ENCODE measurements at places on chromosomes 13 and 19.

DNA sequence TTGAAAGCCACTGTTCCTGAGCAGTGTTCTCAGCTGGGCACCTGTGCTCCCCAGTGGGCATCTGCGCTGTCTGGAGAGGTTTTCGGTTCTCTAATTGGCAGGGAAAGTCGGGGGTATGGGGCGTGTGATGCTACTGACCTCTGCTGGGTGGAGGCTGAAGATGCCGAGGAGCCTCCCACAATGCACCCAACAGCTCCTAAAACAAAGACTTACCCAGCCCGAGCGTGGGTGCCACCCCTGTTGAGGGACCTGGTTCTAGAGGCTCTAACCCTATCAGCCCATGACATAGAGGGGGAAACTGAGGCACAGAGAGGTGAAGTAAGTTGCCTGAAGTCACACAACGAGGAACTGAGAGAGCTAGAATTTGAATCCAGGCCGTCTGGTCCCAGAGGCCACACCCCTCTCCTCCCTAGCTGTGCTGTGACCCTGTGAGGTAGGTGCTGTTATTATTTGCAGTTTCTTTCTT, 2.3 kb downstream of the SPACA4 start:
- peak; percentile 77 for DNase-seq

DNA sequence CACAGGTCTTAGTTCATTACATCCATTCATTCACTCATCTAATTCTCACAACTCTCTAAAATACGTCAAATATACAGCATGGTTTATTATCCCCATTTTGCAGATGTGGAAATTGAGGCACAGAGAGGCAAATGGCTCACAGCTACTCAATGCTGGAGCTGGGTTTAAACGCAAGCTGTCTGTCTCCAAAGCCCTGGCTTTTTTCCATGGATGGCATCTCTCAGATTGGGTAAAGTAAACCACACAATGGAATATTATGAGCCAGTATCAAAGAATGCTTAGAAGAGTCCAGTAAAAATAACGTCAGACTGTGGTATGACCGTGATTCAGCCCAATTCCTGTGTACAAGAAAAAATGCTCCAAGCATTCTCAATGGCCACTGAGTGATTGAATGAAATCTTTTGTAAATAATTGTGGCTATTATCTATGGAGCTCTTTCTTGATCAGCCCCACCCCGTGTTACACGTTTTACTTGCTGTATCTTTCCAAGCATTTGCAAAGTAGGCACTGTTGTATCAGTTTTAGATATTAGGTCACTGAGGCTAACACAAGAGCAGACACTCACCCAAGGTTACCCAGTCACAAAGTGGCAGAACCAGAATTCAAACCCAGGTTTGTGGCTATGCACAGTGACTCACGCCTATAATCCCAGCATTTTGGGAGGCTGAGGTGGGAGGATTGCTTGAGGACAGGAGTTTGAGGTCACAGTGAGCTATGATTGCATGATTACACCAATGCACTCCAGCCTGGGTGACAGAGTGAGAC, 5.5 kb upstream of the ACP7 start:
- DNase-seq = no peak

DNA sequence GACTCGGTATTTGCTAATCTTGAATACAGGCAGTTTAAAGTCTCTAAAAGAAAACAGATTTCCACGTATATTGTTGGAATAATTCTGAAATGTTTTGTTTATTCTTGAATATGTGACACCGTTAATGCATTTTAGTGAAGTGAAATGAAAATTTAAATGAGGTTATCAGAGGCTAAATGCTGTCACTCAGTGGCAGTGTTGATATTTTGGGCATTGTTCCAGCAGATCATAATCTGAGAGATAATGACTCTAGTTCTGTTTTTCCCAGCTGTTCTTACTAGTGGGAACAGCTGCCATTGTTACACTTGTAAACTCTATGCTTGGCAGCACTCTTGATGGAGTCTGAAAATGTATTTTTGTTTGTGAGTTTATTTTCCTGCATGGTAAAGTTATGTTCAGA, 365.6 kb upstream of the SLC10A2 start:
- DNase-seq = no peak

DNA sequence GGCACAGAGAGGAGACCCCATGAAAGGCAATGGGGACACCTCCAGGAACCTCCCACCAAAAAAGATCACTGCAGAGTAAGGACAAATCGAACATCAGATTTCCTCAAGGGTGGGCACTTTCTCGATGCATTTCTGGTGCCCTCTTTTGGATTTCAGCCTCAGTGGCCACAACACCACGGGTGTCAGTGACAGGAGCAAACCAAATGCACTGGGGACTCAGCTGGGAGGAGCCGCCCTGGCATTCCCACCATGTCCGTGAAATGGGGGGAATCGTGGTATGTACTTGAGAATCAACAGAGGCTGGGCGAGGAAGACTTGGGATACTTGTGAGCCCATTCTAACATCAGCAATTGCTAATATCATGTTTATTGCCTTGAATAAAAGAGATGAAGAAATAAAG, 16.3 kb downstream of the FAM187B start:
- DNase-seq = no peak

- DNase-seq = no peak
These were observed 97.1 kb downstream of the MBNL2 start for GRCh38 chr13:97319113-97319720.

DNA sequence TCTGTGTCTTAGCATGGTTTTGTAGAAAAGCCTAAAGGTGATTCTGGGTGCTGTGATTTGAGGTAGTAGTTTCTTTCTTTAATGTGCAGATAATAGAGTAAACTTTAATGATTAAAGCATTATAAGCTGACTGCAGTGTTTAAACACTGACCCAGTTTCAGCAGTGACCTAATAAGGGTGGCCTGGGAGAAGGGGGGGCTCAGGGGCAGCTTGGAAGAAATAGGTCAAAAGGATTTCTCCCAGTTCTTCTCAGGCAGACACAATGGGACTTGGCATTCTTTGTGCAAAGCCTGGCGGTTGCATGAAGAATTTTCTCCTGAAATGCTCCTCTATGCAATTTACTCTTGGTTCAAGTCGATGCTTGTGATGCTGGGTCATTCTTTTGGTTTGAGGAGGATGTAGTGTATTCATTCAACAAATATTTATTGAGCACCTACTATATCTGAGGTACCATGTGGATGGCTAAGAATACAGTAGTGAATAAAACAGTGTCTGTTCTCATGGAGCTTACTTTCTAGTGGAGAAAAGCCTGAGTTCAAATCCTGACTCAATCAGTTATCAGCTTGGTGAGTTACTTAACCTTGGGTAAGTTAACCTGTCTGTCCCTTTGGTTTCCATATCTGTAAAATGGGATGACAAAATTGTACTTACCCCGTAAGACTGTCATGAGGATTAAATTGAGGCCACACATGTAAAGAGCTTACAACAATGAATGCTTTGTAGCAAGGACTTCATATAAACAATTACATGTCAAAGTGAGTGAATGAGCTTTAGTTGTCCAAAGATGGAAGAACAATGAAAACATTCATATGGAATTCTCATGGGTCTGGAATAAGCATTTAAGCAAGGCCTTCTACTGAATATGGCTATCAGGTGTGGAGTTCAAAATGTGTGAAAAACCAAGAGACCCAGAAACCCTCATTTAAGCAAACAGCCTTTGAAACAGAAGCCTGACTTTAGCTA, 210.2 kb downstream of the KCNRG start:
- DNase-seq = no peak

DNA sequence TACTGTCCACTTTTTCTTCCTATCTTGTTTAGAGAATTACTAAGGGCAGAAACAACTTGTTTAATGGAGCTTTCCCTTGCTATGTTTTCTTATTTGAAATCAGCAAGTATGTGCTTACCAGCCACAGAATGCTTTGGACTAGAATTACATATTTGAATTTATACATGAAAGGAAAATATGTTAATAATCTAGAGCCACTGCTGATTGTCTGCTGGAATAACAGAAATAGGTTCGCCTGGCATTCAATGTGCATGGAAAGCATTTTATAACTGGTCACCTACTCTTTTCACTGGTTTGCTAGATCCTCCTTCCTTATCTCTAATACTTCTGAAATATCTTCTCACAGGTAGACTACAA, 8.0 kb downstream of the EFNB2 start:
- no peak for DNase-seq

DNA sequence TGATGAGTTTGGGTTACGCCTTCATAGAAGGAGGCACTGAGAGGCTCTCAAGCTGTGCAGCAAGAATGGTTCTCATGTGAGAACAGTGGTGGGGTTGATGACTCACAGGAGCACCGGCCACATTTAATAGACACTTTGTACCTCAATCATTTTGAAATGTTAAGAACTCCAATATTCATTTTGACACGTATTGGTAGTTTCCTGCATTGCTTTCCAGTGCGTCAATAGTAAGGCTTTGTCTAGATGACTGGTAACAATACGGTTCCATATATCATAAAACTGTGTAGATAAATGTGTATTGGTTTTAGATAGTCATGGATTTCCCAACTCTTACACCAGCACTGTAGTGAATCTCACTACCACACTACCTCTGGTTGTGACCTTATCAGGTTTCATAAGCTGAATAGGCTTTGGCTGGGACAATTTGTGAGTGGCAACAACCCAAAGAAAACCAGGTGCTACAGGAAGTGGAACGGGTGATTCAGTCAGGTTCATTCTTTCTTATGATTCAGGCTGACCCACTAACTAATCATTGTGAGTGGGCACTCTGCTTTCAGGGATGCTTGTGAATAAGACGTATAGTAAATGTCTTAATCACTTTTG, 362.6 kb downstream of the KLF5 start:
- DNase-seq = no peak

- DNase-seq = no peak
These were observed 135.2 kb downstream of the RBM26 start for GRCh38 chr13:79270859-79271258.

GRCh38 chr19:7850000-7850813, 20.2 kb downstream of the EVI5L start:
- DNase-seq = no peak

GRCh38 chr13:100388923-100389322, 199.7 kb downstream of the GGACT start:
- no peak for DNase-seq

GRCh38 chr13:32299893-32300292, 15.3 kb downstream of the ZAR1L start:
- DNase-seq = no peak

DNA sequence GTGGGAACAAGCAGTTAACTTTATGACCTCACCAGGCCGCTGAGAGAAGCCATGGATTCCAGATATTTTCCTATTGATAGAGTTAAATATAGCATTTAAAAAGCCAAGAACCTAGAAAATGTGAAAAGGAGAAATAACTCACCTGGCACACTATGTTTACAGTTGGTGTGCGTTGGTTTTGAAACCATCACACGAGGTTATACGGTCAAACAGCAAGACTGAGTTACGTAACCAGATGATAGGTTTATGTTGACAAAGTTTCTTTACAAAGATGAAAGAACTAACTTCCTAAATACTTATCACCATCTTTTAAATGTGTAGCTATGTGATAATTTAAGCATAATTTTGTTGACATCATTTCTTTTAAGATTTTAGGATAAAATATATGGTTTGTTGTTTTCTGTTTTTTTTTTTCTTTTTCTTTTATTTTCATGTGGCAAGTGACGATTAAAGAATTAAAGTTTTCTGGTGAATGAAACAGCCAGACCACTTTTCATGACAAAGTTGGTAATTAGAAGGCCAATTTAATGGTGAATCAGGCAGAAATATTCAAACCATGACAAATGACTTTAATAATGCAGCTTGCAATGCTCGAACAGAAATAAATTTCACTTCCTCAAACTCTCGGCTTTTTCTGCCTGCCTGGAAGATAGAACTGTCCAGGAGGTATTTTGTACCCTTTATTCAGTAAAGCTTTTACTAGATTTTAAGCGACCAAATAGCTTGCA, 339.1 kb upstream of the OBI1 start:
- no peak for DNase-seq

DNA sequence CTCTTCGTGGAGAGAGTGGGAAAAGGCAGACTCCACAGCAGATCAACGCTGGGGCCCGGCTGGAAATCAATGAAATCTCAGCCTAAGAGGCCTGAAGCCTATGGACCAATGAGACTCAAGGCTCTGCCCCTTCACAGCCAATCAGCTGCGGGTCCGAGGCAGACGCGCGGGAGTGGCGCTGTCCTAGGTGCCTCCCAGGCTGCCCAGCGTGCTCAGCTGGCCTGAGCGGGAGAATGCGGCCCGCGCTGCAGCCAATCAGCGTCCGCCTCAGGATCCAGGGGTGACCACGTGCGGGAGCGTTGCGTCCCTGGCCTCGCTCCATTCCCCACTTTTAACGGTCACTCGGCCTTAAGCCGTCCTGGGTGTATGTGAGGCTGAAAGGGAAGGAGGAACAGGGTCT, at the start of gene ZBTB32:
ZBTB32 (plus strand) TSS at position 341 of the 400 bp plus-strand sequence. CDS start 10,069 bp downstream, outside the sequence.
- peak; percentile 34 for DNase-seq

DNA sequence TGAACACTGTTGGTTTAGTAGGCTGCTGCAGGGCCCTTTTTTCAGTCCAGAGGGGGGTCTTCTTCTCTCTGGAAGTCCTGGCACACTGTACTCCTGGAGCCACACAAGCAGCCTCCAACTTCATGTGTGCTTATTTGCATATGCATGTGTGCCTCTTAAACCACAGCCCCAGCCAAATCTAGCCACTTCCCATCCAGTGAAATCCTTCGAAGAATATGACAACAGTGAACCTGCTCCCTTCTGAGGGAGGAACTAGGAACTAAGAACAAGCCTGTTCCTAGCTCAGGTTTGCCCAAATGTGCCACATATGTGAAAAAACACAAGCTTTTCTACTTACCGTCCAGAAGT, 348.5 kb downstream of the FOXO1 start:
- peak; percentile 4 for DNase-seq

DNA sequence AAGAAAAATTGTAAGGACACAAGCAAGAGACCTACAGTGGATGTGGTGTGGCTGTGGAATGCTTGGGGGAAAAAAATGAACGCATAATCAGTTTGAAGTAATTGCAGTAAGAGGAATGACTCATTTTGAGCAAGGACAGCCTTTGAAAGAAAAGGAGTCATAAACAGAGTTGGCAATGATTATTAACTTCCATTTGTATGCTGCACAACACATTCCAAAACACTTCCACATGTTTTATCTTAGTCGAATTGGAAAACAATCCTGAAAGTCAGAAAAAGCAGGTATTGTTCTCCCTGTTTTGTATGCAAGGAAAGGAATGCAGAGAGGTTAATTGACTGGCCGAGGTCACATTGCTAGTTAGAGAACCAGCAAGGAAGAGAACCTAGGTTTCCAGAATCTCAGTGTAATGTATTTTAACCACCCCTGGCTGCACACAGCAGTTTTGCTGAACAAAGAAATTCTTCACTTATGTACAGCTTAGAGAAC, 630.0 kb upstream of the MIR17HG start:
- DNase-seq = no peak

- DNase-seq = peak; percentile 37
These were observed 1.1 kb downstream of the KLHL26 start for GRCh38 chr19:18637673-18638630.
